Activated naive CD4-positive, alpha-beta T cell treated with Interleukin-2 at 50 U/mL for 16 hours (primary cell): ENCODE measurements at places on chromosomes 4 and X.

DNA sequence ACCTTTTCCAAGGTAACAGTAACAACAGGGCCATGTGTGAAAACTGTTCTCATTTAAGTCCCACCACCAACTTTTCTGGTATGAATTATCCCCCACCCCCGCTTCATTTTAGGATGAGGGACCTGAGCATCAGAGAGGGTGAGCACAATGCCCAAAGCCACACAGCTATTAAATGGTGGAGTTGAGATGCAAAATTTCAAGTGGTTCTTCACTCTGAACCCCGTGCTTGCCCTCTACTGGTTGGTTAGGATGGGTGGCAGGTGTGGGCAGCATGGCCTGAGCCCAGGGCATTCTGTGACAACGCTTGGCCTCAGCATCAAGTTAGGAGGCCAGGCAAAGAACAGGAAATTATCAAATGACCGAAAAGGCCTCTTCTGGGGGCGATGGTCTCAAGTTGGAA, 33.5 kb downstream of the MED28 start:
- DNase-seq = no peak

- DNase-seq = no peak
Observed at GRCh38 chr4:83065266-83065665, 30.3 kb downstream of the COPS4 start.

DNA sequence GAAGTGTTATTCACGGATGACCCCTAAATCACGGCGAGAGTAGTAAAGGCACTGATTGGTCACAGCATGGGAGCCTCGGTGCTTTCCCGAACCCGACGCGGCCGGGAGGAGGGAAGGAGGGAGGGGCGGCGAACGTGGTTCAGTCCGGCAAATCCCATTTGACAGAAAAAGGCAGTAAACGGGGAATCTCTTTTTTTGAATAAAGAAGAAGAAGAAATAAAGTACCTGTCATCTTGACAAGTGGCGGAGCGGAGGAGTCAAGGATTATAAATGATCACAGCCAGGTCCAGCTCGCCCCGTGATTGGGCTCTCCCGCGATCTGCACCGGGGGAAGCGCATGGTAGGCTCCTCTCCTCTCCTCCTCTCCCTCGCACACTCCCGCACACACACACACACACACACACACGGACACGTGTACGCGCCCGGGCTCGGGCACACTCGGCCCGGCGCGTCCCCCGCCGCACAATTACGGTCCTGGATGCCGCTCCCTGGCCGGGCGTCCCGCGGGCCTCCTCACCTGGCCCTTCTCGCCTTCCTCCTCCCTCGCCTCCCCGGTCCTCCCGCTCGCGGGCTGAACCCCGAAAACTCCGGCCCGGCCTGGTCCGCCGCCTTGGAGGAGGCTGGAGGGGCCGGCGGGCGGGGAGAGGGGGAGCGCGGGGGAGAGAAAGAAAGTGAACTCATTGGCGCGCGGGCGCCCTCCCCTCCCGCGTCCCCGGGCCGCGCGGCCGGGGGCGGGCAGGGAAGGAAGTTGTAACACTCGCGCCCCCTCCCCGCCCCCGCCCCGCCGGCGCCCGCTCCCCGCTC, 99.2 kb upstream of the TENM3 start:
- no peak for DNase-seq

GRCh38 chrX:39848243-39848642, 249.5 kb downstream of the BCOR start:
- DNase-seq = no peak

DNA sequence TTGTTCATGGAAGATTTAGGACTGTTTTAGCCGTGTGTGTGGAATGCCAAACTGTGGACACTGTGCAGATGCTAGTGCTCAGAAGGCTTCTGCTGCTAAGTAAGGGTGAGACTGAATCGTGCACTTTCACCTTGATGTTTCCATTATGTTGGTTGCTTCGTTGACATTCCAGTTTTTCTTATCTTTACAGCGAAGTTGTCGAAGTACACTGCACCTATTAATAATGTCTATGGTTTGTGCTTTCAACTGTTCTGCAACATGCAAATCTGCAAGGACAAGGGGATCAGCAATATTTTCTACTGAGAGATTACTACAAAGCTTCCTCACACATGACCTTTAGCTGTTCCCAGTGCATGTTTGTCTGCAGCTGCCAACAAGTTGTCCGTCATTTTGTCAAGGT, 67.7 kb downstream of the UGT2A3 start:
- DNase-seq = no peak

DNA sequence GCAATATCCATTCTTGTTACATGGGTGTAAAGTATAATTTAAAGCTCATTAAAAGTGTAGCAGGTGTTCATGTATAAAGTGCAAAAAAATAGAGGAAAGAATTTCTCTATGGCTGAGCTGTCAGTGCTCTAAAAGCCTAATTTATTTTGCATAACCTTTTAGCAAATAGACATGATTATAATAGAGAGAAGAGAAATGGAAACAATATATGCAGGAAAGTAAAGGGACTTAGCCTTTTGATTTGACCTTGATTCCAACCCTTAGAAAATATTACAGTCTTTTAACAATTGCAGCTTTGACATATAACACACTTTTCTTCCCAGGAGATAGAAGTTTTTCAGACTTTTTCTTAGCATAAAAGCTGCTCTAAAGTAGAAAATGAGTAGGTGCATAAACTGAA, 978.3 kb downstream of the PCDH18 start:
- DNase-seq = no peak
